Gastrocnemius medialis (tissue), 4 donors: ENCODE measurements at places on chromosomes 1 and 21.

- DNase-seq = no peak
These were observed 61.4 kb downstream of the TMEM200B start for GRCh38 chr1:29062157-29062942.

- DNase-seq = no peak
These were observed 4.0 kb upstream of the GBP2 start for GRCh38 chr1:89129911-89130310.

- DNase-seq = no peak
These were observed 5.0 kb upstream of the RNF19B start for GRCh38 chr1:32969566-32969965.

GRCh38 chr1:150551784-150552127 lies 2.5 kb downstream of the ADAMTSL4 start:
- no peak for DNase-seq

- no peak for DNase-seq
These were observed 8.6 kb downstream of the CTSE start for GRCh38 chr1:206015071-206015470.

DNA sequence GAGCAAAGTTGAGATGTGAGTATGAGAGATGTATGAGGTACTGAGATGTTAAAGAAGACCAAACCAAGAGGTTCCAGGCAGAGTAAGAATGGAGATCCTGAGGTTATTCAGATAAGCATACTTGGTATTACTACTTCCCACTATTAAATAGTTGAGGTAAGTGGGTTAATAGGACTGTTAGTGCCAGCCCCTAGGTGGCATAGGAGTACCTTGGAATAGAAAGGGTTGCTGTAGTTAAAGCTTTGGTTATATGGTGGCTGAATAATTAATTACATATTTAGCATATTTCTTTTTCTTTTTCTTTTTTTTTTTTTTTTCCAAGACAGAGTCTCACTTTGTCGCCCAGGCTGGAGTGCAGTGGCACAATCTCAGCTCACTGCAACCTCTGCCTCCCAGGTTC lies 397.9 kb upstream of the TMPRSS15 start:
- DNase-seq = no peak
